ENCODE measurements at places on chromosomes 3 and 15.

GRCh38 chr3:120780977-120781376, 38.4 kb downstream of the GTF2E1 start:
- DNase-seq = no peak

- DNase-seq = no peak
These were observed 9.8 kb downstream of the SLC24A1 start for GRCh38 chr15:65631503-65631902.

- DNase-seq = no peak
These were observed 701.6 kb upstream of the CBLB start for GRCh38 chr3:106570426-106570825.

DNA sequence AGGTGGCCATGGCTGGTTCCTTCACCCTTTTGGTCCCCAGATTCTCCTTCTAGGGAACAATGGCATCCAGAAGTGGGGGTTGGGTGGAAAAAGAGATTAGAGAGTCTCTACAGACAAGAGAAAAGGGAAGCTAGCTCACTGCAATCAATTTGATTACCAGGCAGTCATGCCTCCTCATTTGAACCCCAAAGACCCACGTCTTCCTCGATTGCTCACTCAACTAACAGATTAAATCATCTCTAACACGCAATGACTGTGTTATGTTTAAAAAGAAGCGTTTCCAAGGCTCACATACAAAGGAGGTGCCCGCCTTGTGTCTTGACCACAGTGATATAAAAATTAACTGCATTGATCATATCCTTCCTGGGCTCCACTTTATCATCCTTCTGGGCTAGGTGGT, 57.6 kb downstream of the BHLHE40 start:
- no peak for DNase-seq

- DNase-seq = no peak
These were observed 56.4 kb upstream of the KCNMB2 start for GRCh38 chr3:178479860-178480259.

- DNase-seq = no peak
These were observed 416 bp upstream of the CORO2B start for GRCh38 chr15:68578175-68578979.
